ENCODE measurements at places on chromosomes 11 and 22. TPM values are rescaled to one million over a fixed set of nuclear protein-coding genes. Genes with fewer than 3 reads are reported as not detected.

GRCh38 chr22:18056161-18056666, 21.6 kb upstream of the PEX26 start:
- H3K27ac ChIP-seq: no peak overlapping the region
- H3K36me3 ChIP-seq: no peaks in the 10 kb centered on the region
- H3K27me3 ChIP-seq: peaks cover 7% of the 10 kb centered on the region
- H3K4me3 ChIP-seq: no peak overlapping the region
- DNase-seq: no peak

DNA sequence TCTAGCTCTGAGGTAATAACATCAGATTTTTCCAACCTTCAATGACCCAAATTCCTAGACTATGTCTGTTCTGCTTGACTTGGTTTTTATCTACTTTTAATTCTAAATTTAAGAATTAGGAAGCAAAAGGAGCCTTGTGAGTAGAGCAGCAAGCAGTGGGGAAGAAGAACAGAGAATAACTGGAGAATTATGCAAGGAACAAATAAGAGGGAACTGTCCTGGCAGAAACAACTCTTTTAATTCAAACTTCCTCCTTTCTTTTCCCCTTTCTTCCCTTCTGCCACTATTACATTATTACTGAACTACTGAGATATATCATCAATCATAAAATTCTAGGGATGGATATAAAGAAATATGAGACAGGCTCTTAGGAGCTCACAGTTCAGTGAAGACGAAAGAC, 276.1 kb downstream of the SBF2 start:
- H3K27me3 ChIP-seq: no peaks in the 10 kb centered on the region
- no peaks in the 10 kb centered on the region for H3K36me3 ChIP-seq
- H3K4me1 ChIP-seq: peaks cover 7% of the 10 kb centered on the region
- no peak for DNase-seq

DNA sequence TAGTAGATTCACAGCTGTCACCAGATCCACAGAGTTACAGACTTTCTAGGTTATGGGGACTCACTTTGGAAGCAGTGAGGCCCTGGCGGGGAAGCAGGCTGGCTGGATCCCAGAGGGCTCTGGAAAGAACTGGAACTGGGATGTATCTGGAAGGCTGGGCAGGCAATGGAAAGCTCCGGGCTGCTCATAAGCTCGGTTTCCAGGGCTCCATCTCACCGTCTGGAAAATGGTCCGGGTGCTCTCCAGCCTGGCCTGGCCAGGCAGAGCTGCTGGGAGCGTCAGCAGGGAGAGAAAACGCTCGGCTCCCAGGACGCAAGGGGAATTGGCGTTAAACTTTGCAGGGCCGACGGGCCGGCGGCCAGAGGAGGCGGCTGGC, 335 bp upstream of the SEZ6L start:
- DNase-seq: no peak
- H3K4me1 ChIP-seq: no peaks in the 10 kb centered on the region
- peaks cover 60% of the 10 kb centered on the region for H3K27me3 ChIP-seq
- H3K27ac ChIP-seq: no peak overlapping the region

- peaks cover 23% of the 10 kb centered on the region for H3K27me3 ChIP-seq
- H3K36me3 ChIP-seq: no peaks in the 10 kb centered on the region
- DNase-seq: no peak
- H3K4me1 ChIP-seq: no peaks in the 10 kb centered on the region
These were observed 92.9 kb upstream of the USP47 start for GRCh38 chr11:11748706-11749365.

DNA sequence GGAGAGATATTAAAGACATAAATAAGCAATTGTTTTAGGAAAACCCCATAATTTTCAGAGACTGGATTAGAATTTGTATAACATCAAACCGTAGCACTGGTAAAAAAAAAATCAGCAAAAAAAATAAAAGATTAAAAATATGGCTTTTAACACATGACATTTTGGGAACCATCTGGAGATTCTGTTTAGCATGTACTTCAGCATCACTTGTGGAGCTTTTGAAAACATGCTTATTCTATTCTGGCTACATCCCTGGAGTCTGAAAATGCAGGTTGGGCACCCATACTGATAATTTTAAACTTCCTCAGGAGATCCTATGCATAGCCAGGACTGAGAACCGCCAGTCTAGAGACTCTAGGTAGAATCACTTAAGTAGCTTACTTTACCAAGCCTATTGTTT, 1190.9 kb downstream of the LRRC4C start:
- no peak overlapping the region for H3K27ac ChIP-seq
- DNase-seq: no peak
- no peaks in the 10 kb centered on the region for H3K27me3 ChIP-seq
- no peaks in the 10 kb centered on the region for H3K36me3 ChIP-seq
- H3K4me1 ChIP-seq: no peaks in the 10 kb centered on the region

TSPAN18 gene
- 22.9 TPM for total RNA-seq

MYEOV gene
- total RNA-seq: not detected

DNA sequence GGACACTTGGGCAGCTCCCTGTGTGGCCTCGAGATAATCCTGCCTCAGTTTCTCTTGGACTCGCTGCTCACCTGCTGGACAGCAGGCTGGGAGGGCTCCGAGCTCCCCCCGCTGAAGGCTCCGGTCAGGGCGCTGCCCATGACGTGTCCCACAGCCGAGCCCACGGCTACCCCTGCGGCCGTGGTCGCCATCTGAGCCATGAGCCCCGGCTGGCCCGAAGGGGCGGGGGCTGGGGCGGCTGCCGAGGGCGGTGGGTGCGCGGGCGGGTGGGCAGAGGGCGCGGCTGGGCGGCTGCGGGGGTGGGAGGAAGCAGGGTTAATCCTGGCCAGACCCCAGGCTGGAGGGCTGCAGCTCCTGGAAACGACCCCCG, 484 bp downstream of the CHCHD10 start:
- peak overlapping the region; percentile 76 for H3K4me3 ChIP-seq
- H3K27ac ChIP-seq: peak overlapping the region; percentile 76
- H3K36me3 ChIP-seq: peaks cover 2% of the 10 kb centered on the region
- H3K4me1 ChIP-seq: peaks cover 54% of the 10 kb centered on the region

FAM180B gene
- 0.25 TPM for total RNA-seq

GRCh38 chr11:7046474-7047175, 26.3 kb downstream of the NLRP14 start:
- no peak overlapping the region for H3K27ac ChIP-seq
- no peaks in the 10 kb centered on the region for H3K4me1 ChIP-seq
- no peak for DNase-seq
- no peak overlapping the region for H3K4me3 ChIP-seq
- no peaks in the 10 kb centered on the region for H3K36me3 ChIP-seq

GRCh38 chr22:39469681-39470450, 13.1 kb downstream of the MGAT3 start:
- no peak overlapping the region for H3K27ac ChIP-seq
- H3K36me3 ChIP-seq: no peaks in the 10 kb centered on the region
- DNase-seq: no peak
- H3K27me3 ChIP-seq: no peaks in the 10 kb centered on the region
- H3K4me1 ChIP-seq: peaks cover 49% of the 10 kb centered on the region

TTC9C gene
- 51.1 TPM for total RNA-seq

DNA sequence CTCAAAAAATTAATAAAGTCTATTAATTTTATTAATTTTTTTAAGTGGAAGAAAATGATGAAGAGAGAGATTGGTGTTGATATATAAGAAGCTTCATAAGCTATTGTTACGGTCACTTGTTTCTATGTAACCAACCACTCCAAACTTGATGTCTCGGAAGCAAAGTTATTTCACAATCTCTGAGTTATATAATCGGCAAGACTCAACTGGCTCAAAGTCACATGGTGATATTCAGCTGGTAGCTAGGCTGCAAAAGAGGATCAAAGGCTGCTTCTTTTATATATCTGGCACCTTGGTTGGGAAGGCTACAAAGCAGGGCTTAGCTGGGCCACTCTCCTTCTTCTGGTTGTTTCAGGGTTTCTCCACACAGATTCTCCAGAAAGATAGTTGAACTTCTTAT, 245.1 kb upstream of the ARHGAP42 start:
- no peaks in the 10 kb centered on the region for H3K4me1 ChIP-seq
- H3K27me3 ChIP-seq: no peaks in the 10 kb centered on the region
- H3K36me3 ChIP-seq: no peaks in the 10 kb centered on the region
- no peak overlapping the region for H3K27ac ChIP-seq
- DNase-seq: no peak
- no peak overlapping the region for H3K4me3 ChIP-seq

GRCh38 chr22:28105413-28105812, 186.4 kb upstream of the PITPNB start:
- no peak for DNase-seq
- H3K27ac ChIP-seq: no peak overlapping the region
- H3K27me3 ChIP-seq: no peaks in the 10 kb centered on the region
- H3K36me3 ChIP-seq: no peaks in the 10 kb centered on the region
- H3K4me1 ChIP-seq: no peaks in the 10 kb centered on the region

GRCh38 chr22:26642465-26643417, 14.6 kb upstream of the MIAT start:
- peak overlapping the region; percentile 93 for H3K27ac ChIP-seq
- peaks cover 4% of the 10 kb centered on the region for H3K27me3 ChIP-seq
- peak; percentile 64 for DNase-seq
- no peaks in the 10 kb centered on the region for H3K36me3 ChIP-seq
- H3K4me3 ChIP-seq: peak overlapping the region; percentile 34

DNA sequence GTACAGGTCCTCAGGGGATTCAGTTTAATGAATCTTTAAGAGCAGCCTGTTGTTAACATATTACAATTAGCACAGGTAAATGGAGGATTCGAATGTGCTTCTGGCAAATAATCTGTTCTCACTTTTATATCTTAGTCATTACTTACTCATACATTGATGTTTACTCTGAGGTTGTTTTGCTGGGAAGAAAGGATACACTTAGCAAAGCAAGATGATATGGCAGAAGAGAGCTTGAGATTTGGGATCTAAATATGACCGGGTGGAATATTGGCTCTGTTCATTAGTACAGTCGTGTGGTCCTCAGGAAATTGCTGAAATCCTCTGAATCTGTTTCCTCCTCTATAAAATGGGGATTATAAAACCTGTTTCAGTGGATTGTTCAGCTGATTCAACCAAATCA, 59.7 kb downstream of the SPON1 start:
- no peaks in the 10 kb centered on the region for H3K4me1 ChIP-seq
- H3K27ac ChIP-seq: no peak overlapping the region
- no peak overlapping the region for H3K4me3 ChIP-seq
- peaks cover 11% of the 10 kb centered on the region for H3K27me3 ChIP-seq
- no peak for DNase-seq

- peak within 1 kb of the TSS; percentile 99 for H3K4me3 ChIP-seq
- no peaks in the 10 kb centered on the region for H3K27me3 ChIP-seq
- peaks cover 51% of the 10 kb centered on the region for H3K36me3 ChIP-seq
- DNase-seq: peak; percentile 96
- H3K4me1 ChIP-seq: peaks cover 76% of the 10 kb centered on the region
These were observed at the start of gene TMEM123 for GRCh38 chr11:102452461-102453301. Gene TMEM123 (minus strand): TSS chr11:102452765. CDS start chr11:102452623, 142 bp downstream.

CTSW gene
- total RNA-seq: 22.9 TPM

CYTH4 gene
- total RNA-seq: 106 TPM

- H3K4me1 ChIP-seq: no peaks in the 10 kb centered on the region
- DNase-seq: no peak
- H3K4me3 ChIP-seq: no peak overlapping the region
- H3K27me3 ChIP-seq: no peaks in the 10 kb centered on the region
- H3K27ac ChIP-seq: no peak overlapping the region
These were observed 580.5 kb downstream of the INSC start for GRCh38 chr11:15695096-15695721.
